NCI-H1436 treated with DMSO at 0.1 percent for 48 hours (cell line): ENCODE measurements at places on chromosomes 12 and 14.

- no peak for DNase-seq
These were observed 36.7 kb downstream of the LRTM2 start for GRCh38 chr12:1857086-1857485.

DNA sequence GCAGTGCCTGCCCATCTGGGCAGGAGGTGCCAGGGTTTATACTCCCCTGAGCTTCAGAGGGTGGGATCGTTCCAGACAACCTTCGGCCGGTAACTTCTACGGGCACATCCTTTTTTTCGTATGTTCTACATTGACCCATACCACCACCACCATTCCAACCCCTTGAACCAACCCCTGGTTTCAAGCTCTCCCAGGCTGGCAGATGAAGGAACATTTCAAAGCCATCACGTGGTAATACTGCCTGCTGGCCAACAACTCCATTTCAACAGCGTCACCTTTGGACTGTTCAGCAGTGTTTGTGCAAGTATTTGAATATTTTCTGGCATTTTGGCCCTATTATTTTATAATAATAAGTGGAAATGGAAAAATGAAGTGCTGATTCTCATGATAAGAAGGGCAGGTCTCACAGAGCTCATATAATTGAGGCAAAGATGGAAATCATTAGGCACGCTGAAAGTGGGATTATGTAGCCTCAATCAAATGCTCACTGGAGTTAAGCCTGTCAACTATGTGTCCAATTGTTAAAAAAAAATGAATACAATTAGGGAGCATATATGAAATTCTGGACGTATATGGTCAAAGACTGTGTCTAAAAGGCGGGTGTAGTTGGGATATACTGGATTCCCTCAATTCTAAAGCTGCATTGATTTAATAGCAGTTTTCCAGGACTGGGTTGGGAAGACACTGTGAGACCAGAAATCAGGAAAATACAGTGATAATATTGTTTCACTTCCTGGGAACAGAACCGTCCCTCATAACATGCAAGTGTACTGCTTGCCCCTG is 162.1 kb downstream of the ZFP36L1 start:
- DNase-seq: no peak

GRCh38 chr12:58703866-58704265 is 216.4 kb downstream of the LRIG3 start:
- no peak for DNase-seq

GRCh38 chr12:119292893-119293630 is 41.5 kb upstream of the CCDC60 start:
- no peak for DNase-seq

- no peak for DNase-seq
These were observed 32.2 kb downstream of the FGD6 start for GRCh38 chr12:95185072-95185471.

- no peak for DNase-seq
These were observed 82.2 kb downstream of the PPP2R5C start for GRCh38 chr14:101843665-101844064.

GRCh38 chr14:57066887-57067513 is 201.7 kb downstream of the EXOC5 start:
- DNase-seq: no peak

DNA sequence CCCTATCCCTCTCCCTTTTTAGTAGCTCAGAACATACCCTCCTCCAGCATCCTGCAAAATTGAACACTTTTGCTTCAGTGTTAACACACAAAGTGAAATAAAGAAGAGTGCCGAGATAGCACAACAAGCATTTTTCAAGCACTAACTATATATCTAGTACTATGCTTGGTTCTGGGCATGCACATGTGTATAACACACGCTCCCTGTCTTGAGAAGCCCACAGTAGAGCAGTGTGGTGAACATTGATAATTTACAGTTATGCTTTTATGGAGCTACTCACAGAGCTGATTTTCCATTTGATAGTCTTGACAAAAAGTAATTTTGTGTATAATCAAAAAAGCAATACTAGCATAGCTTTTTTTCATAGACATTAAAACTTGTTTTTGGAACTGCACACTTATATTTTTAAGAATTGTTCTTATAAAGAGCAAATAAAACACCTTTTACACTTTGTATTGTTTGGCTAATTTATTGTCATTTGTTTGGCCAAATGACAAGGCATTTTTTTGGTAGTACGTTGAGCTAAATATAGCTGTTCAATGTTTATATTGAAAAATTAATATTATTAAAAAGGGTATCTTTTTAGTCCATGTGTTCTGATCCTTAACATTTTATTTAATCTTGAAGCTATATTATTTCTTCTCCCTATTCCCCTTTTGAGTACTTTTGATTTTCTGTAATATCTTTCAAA is 39.7 kb downstream of the LEMD3 start:
- DNase-seq: no peak
